ENCODE measurements at places on chromosomes 1 and 21. TPM values are rescaled to one million over a fixed set of nuclear protein-coding genes. Genes with fewer than 3 reads are reported as not detected.

SPRR2E gene
- not detected for total RNA-seq

AADACL3 gene
- total RNA-seq = not detected

DNA sequence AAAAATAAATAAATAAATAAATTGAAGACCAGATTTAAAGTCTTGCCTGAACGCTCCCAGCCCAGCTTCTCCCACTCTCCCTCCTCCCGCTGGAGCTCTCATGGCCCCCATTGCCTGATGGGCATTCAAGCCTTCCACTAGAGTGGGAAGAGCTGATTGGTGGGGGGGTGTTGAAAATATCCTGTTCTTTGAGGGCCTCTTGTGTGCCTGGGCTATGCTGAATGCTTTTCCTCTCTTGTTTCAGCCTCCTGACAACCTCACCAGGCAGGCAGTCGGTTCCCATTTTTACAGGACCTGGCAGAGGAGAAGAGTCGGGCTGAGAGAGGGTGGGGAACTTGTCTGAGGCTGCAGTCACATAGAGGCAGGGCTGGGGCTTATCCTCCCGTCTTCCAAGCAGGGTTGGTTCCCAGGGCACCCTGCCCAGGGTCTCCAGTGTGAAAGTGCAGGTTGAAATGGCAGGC is 59.2 kb upstream of the SSBP3 start:
- no peaks in the 10 kb centered on the region for H3K36me3 ChIP-seq
- H3K4me3 ChIP-seq = no peak overlapping the region
- H3K27me3 ChIP-seq = no peaks in the 10 kb centered on the region

- H3K4me1 ChIP-seq = no peaks in the 10 kb centered on the region
- H3K36me3 ChIP-seq = no peaks in the 10 kb centered on the region
- no peak overlapping the region for H3K4me3 ChIP-seq
- no peak for DNase-seq
- H3K27me3 ChIP-seq = no peaks in the 10 kb centered on the region
- H3K27ac ChIP-seq = no peak overlapping the region
These were observed 297.5 kb downstream of the HHIPL2 start for GRCh38 chr1:222250376-222250775.

All from CD8-positive, alpha-beta memory T cell (primary cell).